ENCODE measurements at places on chromosomes 1 and 21.

GRCh38 chr1:1937061-1937460 lies 18.0 kb upstream of the TMEM52 start:
- DNase-seq, result no peak

DNA sequence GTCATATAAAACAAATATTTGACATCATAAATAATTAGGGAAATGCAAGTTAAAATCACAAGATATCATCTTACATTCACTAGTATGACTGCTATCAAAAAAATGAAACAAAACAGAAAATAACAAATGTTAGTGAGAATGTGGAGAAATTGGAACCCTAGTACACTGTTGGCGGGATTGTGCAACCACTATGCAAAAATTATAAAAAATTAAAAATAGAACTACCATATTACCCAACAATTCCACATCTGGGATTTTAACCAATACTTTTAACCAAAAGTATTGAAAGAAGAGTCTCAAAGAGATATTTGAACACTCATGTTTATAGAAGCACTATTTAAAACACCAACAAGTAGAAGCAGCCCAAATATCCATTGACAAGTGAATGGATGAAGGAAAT lies 797.2 kb upstream of the ADAMTS5 start:
- no peak for DNase-seq

- no peak for DNase-seq
These were observed 782 bp downstream of the PCAT6 start for GRCh38 chr1:202811296-202812175.

GRCh38 chr1:26768755-26769154 lies 19.0 kb upstream of the PIGV start:
- DNase-seq, result no peak

GRCh38 chr1:100445565-100445964 lies 92.4 kb upstream of the GPR88 start:
- peak; percentile 22 for DNase-seq

DNA sequence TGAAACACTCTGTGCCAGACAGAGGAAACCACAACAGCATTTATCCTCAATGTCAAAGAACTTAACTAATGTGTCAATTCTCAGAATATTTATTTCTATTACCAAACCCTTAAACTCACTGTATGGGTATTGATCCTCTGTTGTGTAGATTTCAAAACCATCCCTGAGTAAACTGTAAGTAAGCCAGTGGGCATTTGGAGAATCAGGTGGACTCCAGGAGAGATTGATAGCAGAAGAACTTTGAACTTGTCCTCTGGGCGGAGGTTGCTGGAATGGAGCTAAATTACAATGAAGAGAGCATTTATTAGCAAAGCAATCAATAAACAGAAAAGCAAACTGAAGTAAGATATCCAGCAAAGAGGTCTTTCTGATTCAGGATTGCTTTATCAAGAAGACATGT lies 216.1 kb downstream of the USH2A start:
- DNase-seq, result no peak

Measured in NCI-H1417 (cell line).